H9 (cell line): ENCODE measurements at places on chromosomes 7 and 10.

GRCh38 chr10:17240096-17240495 is 12.1 kb downstream of the VIM start:
- no peak overlapping the region for H3K4me3 ChIP-seq
- no peaks in the 10 kb centered on the region for H3K27me3 ChIP-seq
- no peak for DNase-seq
- H3K4me1 ChIP-seq = no peaks in the 10 kb centered on the region
- no peak overlapping the region for H3K27ac ChIP-seq
- peaks cover 9% of the 10 kb centered on the region for H3K36me3 ChIP-seq

DNA sequence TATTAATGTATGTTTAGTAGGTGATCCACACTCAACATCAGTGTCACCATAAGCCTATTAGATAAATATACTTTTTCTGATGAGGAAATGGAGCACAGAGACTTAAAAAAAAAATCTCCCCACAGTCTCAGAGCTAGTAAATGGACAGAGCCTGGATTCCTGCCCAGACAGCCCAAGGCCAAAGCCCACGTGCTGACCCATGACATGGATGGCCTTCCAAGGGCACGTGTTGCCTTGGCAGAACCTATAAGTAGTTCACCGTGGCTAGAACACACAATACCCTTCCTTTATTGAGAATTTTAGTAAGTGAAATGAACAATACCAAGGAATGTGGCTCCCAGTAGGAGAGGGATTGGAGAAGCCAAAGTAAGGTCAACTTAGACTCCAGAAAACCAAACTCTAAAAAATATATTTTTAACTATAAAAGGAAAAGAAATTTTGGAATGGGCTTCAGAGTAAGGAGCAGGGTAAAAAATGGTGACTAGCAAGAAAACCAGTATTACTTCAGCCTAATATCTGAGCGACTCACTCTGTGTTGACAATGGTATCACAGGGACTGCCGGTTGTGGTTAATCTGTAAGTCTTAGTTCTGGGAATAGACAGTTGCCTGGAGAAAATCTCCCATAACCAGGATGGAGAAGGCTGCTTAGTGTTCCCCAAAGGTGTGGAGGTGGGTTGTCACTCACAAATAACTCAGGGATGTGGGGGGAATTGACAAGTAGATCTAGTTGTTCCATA is 223.0 kb downstream of the SORCS1 start:
- H3K4me3 ChIP-seq = no peak overlapping the region
- no peaks in the 10 kb centered on the region for H3K27me3 ChIP-seq
- DNase-seq = no peak
- H3K36me3 ChIP-seq = no peaks in the 10 kb centered on the region
- no peak overlapping the region for H3K27ac ChIP-seq
- no peaks in the 10 kb centered on the region for H3K4me1 ChIP-seq

DNA sequence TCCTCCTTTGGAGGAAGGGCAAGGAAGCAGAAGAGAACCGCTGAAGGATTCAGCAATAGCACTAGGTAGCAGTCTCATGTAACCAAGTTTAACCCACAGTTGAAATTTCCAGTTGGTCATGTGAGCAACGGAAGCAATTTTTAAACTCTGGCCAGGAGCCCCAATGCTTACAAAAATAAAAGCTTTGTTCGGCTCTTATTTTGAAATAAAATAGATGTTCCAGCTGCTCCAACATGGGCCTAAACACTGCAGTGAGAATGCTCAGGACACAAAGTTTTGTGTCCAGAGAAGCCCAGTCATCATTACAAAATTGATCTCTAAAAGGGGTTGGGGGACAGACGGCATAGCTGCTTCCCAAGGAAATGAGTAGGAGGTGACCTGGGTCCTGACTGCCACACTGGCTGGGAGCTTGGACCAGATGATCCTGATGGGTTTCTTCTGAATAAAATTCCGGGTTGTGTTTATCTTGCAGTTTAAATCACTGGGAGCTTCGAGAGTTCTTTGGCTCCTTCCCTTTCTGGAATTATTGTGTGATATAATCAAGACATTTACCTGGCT is 452 bp upstream of the TMEM140 start:
- DNase-seq = no peak
- no peaks in the 10 kb centered on the region for H3K4me1 ChIP-seq
- H3K4me3 ChIP-seq = no peak overlapping the region

DNA sequence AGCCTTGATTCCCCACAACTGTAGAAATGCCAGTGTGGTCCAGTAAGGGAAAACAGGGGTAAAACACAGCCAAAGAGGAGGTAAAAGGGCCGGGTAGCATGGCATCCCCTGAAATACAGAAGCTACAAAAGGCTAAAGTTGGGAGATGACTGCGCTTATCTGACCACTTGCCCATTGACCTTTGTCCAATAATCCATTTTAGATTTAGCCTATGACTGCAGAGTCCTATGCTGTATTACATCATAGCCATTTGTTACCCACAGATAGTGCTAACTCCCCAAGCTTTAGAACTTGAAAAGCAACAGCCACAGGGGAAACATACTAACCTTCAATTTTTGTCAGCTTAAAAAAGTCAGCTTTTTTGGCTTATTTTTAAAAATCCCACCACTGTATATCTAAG is 26.2 kb downstream of the MTPN start:
- peaks cover 37% of the 10 kb centered on the region for H3K36me3 ChIP-seq
- H3K27me3 ChIP-seq = no peaks in the 10 kb centered on the region
- DNase-seq = no peak

DNA sequence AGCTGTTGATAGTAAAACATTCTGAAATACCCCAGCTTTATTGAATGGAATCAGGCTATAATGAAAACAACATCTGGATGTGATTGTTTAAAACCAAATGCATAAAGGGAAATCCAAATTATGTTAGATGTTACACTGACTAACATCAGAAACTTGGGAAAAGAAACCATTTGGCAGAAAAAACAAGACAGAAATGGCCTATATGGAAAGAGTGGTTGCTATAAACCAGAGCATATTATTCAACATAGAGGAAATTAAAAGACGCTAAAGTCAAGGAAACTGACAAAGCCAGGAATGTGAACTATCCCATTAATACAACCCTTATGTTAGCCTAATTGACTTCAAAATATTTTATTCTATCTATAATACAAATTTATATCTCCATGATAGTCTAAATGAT is 53.0 kb upstream of the CABCOCO1 start:
- no peaks in the 10 kb centered on the region for H3K27me3 ChIP-seq
- no peak overlapping the region for H3K27ac ChIP-seq
- H3K36me3 ChIP-seq = no peaks in the 10 kb centered on the region
- no peak for DNase-seq
- H3K4me1 ChIP-seq = no peaks in the 10 kb centered on the region
